ENCODE measurements at places on chromosomes 3 and 15.
A peak's percentile ranks its signal among the peaks of the same experiment; 100 is the strongest.

DNA sequence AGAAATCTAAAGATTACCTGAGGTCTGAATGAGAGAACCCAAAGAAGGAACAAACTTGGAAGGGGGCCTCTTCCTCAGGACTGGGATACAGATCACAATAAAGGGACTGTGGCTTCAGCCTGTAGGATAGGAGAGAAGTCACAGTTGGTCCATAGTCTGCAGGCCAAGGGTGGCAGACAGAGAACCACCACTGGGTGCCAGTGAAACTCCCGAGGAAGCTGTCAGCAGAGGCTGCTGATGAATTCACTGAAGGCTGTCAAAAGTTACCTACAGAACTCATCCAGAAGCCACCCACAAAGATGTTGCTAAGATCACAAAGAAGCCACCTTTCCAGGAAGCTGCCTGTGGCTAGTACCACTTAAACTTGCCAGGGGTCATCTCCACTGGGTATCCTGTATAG, 78.5 kb downstream of the TMCO5A start:
- DNase-seq: no peak

DNA sequence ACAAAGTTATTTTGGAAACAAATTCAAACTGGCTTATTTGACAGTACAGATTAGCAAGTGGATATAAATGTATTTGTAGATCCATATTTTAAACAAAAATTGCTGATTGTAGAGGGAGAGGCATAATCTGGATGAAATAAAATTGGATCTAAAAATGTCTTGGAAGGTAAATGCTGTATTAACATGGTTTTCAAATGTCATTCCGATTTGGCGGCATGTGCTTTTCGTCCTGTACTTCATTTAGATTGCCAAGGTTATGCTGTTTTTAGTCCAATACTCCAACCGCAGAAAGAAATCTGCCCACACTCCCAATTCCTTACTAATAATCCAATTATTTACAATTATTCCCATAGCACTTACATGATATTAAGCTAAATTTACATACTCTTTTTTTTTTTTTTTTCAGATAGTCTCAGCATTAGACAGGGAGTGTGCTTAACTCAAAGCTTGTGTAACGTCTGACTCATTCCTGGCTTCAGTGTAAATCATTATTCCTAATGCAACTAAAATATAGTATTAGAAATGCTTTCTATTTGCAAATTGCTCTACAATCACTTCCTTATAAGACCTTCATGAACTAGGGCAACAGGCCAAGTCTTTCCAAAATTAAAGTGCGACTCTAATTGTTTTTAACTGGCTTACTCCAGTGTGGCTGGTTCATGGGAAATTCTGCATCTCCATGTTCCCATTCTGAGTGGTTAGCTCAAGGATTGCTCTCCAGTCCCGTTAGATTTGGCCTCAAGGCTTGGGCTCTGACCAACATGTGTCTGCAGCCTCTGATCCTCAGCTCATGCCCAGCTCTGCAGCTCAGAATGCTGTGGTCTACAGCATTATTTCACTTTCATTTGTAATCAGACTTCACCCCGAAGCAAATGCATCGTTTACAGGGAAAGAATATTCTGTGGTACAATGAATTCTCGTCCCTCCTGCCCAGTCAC, 103.9 kb downstream of the FBN1 start:
- no peak for DNase-seq

- DNase-seq: no peak
Measured at GRCh38 chr3:51947215-51947900, 5.2 kb downstream of the PARP3 start.

DNA sequence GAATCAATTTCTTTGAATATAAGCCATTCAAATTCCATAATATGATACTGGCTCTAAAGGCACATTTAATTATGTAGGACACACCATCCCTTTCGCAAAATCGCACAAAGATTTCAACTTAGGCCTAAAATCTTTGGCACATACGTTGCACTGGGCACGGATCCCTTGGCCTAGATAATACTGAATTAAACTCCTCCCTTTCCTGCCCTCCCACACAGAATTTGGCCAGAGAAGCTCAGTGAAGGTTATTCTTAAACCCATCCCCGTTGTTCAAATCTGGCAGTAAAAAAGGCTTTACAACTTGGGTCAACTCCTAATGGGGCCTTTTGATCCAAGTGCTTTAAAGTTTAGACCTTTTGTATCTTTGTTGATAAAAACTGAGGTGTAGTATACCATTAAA, 247.2 kb downstream of the PTPRG start:
- DNase-seq: no peak

- peak; percentile 7 for DNase-seq
Measured at GRCh38 chr15:42704492-42704926, 32.4 kb downstream of the CDAN1 start.

DNA sequence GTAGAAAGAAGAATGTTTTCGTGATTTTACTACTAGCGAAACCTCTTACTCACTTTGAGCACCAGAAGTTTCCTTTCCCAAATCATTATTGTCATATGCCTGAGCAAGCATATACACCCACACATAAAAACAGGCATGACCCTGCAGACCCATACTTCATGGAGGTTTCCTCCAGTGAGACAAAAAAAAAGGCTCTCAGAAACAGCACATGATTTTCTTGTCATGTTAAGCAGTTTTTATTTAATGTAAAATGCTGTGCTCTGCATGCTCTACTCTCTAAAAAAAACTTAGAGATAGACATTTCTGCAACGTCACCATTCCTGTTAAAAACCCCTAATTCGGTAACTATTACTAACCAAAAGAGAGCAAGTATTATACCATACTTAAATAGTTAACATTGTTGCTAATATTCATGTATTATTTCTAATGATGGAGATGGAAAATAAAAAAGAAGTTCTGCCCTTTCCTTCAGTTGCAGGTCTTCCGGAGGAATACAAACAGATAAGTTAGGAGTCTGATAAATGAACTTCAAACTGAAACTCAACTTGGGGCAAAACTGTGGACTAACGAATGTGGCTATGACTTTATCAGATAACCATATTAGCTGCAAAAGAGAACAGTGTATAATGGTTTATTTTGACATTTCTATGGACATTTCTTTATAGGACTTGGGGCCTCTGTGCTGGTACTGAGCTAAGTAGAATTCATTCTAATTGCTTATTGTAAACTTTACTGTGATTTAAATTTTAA, 15.9 kb downstream of the CD200R1 start:
- no peak for DNase-seq

DNA sequence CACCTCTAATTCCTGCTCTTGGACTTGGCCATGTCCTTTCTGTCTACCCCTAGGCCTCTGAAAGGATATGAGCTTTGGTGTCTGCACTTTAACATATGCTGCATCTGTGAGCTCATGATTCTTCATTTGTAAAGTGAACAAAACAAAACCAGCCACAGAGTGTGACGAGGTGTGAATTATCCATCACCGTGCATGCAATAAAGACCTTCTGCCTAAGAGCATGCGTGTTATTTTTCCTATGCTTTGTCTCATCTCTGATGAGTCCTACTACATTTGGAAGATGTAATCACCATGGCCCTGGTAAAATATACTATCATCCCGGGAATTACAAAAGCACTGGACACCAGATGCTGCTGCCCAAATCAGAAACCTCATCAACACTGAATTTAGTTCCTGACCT, 103.5 kb upstream of the KCNAB1 start:
- DNase-seq: no peak

- no peak for DNase-seq
Measured at GRCh38 chr3:3305841-3306240, 126.3 kb upstream of the CRBN start.

GRCh38 chr3:183797996-183798395, 27.4 kb downstream of the MAP6D1 start:
- DNase-seq: no peak

DNA sequence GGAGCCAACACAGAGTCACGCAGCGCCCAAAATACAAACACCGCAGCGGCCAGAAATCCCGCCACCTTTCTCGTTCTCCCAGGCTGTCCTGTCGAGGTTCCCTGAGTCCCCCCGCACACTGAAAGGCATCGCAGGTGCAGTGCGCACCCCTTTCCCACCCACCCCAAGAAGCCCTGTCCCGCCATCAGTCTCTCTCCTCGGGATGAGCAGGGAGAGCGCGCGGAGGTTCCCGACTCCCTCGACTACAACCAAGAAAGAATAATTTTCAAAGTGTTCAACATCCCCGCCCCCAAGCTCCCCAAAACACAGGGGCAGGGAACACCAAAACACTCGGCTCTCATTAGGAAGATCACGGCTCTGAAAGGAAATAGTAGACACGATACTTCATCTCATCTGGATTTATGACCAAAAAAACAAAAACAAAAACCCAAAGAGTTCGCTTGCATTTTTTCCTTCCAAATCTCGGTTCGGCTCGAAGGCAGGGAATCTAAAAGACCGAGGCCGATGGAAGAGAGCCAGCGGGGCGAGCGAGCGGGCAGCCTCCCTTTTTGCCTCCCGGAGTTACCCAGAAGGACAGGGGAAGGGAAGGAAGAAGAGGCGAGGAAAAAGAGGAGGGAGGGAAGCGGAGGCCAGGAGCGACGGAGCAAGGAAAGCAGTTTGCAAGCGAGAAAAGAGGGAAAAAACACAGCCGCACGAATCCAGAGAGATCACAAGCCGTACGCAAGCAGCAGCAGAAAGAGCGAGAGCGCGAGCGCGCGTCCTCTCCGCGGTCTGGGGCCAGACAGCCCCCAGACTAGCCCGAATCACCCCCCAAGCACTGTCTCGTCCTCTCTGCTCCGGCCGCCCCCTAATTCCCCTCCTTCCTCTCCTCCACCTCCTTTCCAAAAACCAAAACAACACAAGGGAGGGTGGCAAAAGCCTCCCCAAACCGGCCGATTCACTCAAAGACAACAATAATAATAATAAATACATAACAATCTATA, 808 bp downstream of the BCL6 start:
- DNase-seq: no peak

DNA sequence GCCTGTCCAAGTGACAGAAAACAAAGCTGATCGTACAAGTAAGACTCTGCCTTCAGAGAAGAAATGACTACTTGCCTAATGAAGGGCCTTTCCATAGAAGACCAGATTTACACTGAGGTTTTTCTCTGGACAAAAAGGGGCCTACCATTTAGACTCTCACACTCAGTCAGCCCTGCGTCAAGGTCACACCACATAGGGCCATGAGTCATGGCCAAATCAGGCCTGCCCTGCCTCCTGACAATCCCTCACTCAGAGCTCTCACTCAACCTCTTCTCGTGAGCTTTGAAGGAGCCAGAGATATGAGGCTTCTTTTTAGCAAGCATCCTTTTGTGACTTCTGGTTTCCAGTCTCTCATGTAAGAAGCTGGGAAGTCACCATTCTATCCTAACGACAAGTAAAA, 68.1 kb upstream of the NMNAT3 start:
- DNase-seq: no peak

GRCh38 chr3:12392101-12392878, 92.0 kb upstream of the TSEN2 start:
- no peak for DNase-seq

- DNase-seq: no peak
Measured at GRCh38 chr15:34943711-34944110, 25.8 kb downstream of the AQR start.

DNA sequence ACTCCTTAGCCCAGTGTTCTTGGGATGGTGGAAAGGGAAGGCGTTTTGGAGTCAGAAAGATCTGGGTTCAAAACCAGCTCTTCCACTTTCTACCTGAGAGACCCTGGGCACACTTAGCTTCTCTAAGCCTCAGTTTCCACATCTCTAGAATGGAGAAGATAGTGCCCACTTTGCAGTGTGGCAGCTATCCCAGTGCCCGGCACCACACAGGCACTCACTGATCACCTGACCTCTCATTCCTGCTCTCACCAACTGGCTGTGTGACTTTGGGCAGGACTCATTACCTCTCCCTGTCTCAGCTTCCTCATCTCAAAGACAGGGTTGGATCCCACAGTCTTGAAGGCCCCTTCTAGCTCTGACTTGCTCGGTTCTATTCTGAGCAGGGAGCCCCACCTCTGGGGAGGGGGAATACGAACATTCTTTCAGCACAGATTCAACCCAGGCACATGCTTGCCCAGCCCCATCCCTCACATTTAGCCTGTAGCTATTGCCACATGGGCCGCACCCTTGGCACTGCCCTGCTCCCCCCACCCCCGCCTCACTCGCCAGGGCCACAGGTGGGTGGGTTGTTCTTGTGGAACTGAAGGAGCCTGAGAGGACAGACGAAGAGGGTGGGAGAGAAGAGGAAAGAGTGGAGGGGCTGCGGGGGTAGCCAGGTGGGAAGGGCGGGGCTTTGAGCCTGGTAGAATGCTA, 39.2 kb downstream of the EPHB3 start:
- DNase-seq: no peak

DNA sequence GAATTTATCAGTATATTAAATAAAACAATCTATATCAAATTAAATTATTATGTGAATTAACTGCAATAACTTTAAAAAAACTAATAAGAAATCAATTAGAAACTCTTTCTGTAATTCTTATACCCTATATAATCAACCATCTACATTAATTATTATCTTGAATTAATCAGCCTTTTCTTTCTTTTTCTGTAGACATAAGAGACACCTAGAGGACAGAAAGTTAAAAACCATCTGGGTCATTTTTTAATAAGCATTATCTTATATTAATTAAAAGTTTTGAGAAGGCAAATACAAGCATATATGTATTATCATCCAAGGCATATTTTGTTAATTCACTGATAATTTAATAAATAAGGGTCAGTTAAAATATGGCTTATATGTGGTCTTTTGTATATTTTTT, 24.2 kb upstream of the SLC25A26 start:
- no peak for DNase-seq

DNA sequence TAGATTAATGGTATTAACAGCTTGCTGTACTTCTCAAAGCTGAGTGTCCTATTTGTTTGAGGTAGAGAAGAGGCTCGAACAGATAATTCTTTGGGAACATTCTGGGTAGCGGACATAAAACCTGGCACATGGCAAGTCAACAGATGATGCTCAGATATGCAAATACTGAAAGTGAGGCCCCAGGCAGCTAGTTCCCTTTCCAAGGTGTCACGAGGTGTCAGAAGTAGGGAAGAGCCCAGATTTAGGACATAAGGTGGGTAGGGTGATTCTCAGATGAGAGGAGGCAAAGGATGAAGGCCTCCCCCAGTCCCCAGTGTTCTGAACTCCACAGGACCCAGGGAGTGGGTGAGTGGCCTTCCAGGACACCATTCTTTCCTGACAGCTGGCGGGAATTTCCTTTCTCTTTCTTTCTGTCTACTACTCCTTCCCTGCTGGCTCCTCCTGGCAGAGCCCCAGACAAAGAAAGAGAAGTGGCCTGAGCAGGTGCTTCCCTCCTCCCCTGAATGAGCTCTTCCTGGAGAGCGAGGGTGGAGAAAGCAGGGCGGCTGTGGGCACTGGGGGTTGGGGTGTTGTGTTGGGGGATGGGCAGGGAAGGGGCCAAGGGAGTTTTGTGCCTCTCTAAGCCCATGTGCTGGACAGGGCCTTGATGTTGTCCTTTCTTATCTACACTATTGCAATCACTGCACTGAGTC, 87.5 kb downstream of the CORO2B start:
- peak; percentile 80 for DNase-seq

All from NCI-H1092 (cell line).